ENCODE measurements at places on chromosomes 16 and 17. TPM values are rescaled to one million over a fixed set of nuclear protein-coding genes. Genes with fewer than 3 reads are reported as not detected.

- DNase-seq = no peak
These were observed 1045.9 kb upstream of the CDH8 start for GRCh38 chr16:63082101-63082500.

KRT39 gene
- total RNA-seq = not detected

GJD3 gene
- total RNA-seq = not detected

DNA sequence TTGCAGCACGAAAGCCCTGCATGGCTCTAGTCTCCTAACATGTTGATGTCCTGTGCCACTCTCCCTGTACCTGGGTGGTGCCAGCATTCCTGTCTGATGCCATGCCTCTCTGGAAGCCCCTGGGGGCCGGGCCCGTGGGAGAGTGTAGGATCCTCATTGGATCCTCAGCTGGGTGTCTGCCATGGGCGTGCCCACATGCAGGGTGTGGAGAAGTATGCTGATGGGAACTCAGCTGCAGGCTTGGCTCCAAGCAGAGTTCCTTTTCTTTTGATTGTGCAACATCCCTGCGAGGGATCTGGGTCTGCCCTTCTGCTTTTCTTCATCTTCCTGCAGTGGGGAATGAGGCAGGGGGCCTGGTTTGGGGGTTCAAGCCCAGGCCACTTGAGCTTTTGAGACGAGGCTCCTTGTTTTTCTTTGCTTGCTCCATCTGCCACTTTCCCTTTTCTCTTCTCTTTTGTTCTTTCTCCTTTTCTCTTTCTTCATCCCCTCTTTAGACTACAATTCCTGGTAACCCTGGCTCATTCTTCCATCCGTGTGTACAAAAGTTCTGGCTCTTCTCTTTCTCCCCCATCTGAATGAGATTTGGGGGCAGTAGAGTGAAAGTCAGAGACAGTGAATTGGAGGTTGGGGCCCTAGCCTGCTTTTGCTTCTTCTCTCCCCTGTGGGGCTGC, 32.9 kb downstream of the KSR1 start:
- peak; percentile 92 for DNase-seq

DNA sequence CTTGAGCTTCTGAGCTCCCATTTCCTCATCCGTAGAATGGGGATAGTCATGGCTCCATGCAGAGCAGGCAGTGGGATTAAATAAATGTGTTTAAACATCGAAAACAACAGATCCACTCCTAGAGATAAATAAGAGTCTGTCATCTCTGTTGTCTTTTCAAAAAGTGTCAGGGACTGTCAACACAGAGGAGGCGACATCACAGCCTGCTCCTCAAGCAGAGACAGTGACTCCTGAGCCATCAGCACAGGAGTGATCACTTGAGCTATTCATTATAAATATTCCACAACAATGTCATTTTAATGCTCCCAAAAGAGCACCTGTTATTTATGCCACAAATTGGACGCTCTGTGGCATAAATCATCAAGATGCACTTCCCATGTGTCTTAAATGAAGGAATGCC, 605.6 kb upstream of the CDH5 start:
- no peak for DNase-seq

KRT36 gene
- 0.79 TPM for total RNA-seq

DOC2A gene
- total RNA-seq = not detected

PKMYT1 gene
- 3.5 TPM for total RNA-seq
